ENCODE measurements at places on chromosomes 13 and 19. TPM values are rescaled to one million over a fixed set of nuclear protein-coding genes. Genes with fewer than 3 reads are reported as not detected.

The LIM2 gene
- total RNA-seq, result not detected

The THSD8 gene
- 10.7 TPM for total RNA-seq

The ZNF571 gene
- 0.55 TPM for total RNA-seq

The ADPRHL1 gene
- 18.6 TPM for total RNA-seq

The COL5A3 gene
- 2.6 TPM for total RNA-seq

The ZNF99 gene
- not detected for total RNA-seq

The ERVV-1 gene
- not detected for total RNA-seq

The PTGER1 gene
- total RNA-seq, result 0.07 TPM

The ZNF493 gene
- total RNA-seq, result 0.11 TPM

The CCNA1 gene
- total RNA-seq, result 0.32 TPM

The CUL4A gene
- total RNA-seq, result 51.5 TPM

The IGFLR1 gene
- 11.8 TPM for total RNA-seq

The SOX1 gene
- total RNA-seq, result not detected

The VSTM2B gene
- total RNA-seq, result not detected

The CYP2A7 gene
- not detected for total RNA-seq

The CEACAM20 gene
- total RNA-seq, result 0.05 TPM

The RNF113B gene
- total RNA-seq, result not detected

The MARCHF2 gene
- 20.8 TPM for total RNA-seq

The SLAIN1 gene
- 0.58 TPM for total RNA-seq

The CYP2F1 gene
- not detected for total RNA-seq

The SSC5D gene
- total RNA-seq, result 0.99 TPM

The CLEC17A gene
- total RNA-seq, result not detected

The HCN2 gene
- total RNA-seq, result 26.6 TPM

The LYL1 gene
- total RNA-seq, result 0.85 TPM

The CLEC4M gene
- not detected for total RNA-seq

The PCDH20 gene
- total RNA-seq, result not detected

The ZNF730 gene
- total RNA-seq, result not detected

The AMER2 gene
- total RNA-seq, result not detected

The KDELR1 gene
- 442 TPM for total RNA-seq

The LRRC25 gene
- total RNA-seq, result 0.06 TPM

The ZNRF4 gene
- total RNA-seq, result not detected

The ZNF83 gene
- total RNA-seq, result 0.11 TPM

The HSH2D gene
- total RNA-seq, result not detected

The IL17D gene
- total RNA-seq, result 1.5 TPM

The IZUMO4 gene
- 0.81 TPM for total RNA-seq

The LAIR1 gene
- total RNA-seq, result not detected

The KLF5 gene
- total RNA-seq, result 46.0 TPM

The LRRC4B gene
- 0.41 TPM for total RNA-seq

The PVR gene
- 117 TPM for total RNA-seq

The C1QTNF9B gene
- total RNA-seq, result not detected

The ATP4A gene
- total RNA-seq, result not detected

The EFNA2 gene
- 1.2 TPM for total RNA-seq

All from A549 treated with AZD2906 at 1 μM for 4 hours (cell line).